ENCODE measurements at places on chromosomes 4 and X.
A peak's percentile ranks its signal among the peaks of the same experiment; 100 is the strongest.

DNA sequence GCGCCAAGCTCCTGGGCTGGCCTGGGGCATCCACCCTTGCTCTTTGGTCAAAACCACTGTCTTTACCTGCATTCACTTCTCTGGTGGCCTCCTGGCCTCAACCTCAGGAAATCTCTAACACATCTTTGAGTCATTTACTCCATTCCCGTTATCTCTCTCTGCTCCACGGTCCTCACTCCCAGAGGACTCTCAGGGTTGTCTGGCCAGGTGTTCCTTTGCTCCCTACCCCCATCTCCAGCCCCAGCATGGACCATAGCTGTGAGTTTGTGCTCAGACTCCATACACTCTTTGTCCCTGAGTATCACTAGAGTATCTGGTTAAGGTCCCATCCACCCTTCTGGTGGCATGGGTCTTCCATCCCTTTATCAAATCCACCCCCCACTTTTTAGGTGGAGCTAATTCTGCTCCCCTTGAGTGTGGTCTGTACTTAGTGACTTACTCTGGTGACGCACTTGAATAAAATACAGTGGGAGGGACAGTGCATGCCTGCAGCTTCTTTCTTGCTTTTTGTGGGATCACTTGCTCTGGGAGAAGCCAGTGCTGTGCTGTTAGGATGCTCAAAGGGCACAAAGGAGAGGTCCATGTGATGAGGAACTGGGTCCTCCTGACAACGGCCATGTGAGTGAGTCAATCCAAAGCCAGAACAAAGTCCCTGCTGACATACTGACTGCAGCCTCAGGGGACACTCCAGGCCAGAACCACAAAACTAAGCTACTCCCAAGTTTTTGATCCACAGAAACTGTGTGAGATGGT, 44.3 kb downstream of the IGFBP7 start:
- no peak for ATAC-seq
- H3K36me3 ChIP-seq: no peaks in the 10 kb centered on the region
- H3K4me1 ChIP-seq: no peaks in the 10 kb centered on the region
- H3K27ac ChIP-seq: no peak overlapping the region

DNA sequence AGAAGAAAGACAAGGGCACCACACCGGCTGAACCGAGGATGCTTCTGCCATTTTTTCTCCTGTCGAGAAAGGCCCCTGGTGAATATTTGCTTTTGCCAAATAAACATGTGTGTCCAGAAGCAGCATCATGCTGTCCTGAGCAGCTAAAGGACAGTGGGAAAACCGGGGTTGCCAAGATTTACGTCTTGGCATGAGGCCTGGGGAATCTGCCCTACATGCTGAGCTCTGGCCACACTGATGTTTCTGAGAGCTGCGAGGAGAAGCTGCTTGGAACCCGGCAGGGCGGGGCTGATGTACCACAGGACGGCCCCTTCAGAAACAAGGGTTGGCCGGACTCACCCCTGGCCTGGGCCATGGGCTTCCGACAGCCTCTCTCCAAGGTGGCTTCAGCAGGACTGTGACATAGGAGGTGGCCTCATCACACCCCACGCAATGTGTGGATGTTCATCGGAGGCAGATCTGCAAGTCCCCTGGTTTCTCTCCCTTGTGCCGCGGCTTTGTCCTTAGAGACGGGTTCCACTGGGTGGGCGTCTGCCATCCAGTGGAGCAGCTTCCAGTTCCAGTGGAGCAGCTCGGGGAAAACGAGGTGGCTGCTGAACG, 42.2 kb upstream of the SORCS2 start:
- H3K4me1 ChIP-seq: no peaks in the 10 kb centered on the region
- no peak overlapping the region for H3K4me3 ChIP-seq
- ATAC-seq: no peak
- H3K27me3 ChIP-seq: peaks cover 17% of the 10 kb centered on the region
- H3K27ac ChIP-seq: no peak overlapping the region

DNA sequence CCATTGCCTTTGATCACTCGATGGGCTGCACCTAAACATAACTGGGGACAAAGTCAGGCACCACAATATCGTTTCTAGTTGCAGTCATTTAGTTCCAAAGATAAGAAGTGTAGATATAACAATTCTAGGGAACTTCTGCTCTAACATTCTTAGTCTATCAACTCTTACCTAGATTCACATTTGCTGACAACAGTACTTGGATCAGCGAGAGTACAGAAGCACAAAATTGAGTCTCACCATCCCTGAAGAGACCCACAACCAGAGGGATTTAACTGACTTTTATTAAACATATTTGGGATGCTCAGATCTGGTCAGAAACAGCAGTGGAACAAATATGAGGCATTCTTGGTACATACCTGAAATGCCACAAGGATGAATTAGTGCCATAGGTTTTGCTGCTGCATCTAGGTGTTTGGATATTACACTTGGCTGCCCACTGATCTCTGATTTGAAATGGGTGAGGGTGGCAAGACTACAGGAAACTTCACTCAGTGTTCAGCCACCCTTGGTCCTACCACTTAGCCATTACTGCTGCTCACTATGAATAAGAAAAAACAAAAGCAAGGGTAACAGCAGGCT, 28.9 kb upstream of the HUWE1 start:
- H3K27ac ChIP-seq: peak overlapping the region; percentile 96
- H3K27me3 ChIP-seq: no peaks in the 10 kb centered on the region

DNA sequence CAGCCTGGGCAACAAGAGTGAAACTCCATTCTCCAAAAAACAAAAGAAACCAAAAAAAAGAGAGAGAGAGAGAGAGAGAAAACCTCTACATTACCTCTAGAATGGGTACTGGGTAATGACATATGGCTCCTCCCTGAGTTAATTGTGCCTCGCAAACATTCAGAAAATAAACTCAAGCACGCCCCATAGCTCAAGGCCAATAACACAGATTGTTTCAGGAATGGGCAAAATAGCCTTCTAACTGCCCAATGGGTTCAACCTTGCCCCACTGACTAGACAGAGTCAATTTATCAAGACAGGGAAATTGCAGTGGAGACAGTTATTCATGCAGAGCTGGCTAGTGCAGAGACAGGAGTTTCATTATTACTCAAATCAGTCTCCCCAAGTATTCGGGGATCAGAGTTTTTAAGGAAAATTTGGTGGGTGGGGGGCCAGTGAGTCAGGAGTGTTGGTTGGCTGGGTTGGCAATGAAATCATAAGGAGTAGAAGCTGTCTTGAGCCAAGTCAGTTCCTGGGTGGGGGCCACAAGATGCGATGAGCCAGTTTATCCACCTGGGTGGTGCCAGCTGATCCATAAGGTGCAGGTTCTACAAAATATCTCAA, 25.1 kb downstream of the NIPAL1 start:
- ATAC-seq: peak; percentile 82
- H3K27me3 ChIP-seq: peaks cover 9% of the 10 kb centered on the region
- peaks cover 1% of the 10 kb centered on the region for H3K36me3 ChIP-seq
- peak overlapping the region; percentile 47 for H3K27ac ChIP-seq
- peaks cover 17% of the 10 kb centered on the region for H3K4me1 ChIP-seq
- peak overlapping the region; percentile 13 for H3K4me3 ChIP-seq

DNA sequence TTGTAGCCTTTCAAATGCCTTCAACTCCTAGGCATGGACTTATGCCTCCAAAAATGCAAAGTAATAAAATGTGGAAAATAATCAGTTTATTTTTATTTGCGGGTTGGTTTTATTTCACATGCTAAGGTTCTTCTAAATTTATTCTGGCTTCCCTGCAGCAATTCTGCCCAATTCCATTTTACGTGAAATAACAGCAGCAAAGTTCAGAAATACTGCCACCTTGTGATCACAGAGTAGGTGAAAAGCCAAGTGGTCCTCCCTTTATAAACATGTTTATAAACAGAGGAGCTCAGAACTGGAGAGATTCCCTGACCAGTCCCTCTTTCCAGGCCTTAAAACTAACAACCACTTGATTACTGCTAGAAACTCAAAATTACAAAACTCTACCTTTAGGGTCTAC, 14.7 kb upstream of the DCHS2 start:
- H3K27ac ChIP-seq: no peak overlapping the region
- H3K4me1 ChIP-seq: no peaks in the 10 kb centered on the region
- H3K4me3 ChIP-seq: no peak overlapping the region
- H3K36me3 ChIP-seq: no peaks in the 10 kb centered on the region
- H3K27me3 ChIP-seq: peaks cover 37% of the 10 kb centered on the region
- no peak for ATAC-seq

DNA sequence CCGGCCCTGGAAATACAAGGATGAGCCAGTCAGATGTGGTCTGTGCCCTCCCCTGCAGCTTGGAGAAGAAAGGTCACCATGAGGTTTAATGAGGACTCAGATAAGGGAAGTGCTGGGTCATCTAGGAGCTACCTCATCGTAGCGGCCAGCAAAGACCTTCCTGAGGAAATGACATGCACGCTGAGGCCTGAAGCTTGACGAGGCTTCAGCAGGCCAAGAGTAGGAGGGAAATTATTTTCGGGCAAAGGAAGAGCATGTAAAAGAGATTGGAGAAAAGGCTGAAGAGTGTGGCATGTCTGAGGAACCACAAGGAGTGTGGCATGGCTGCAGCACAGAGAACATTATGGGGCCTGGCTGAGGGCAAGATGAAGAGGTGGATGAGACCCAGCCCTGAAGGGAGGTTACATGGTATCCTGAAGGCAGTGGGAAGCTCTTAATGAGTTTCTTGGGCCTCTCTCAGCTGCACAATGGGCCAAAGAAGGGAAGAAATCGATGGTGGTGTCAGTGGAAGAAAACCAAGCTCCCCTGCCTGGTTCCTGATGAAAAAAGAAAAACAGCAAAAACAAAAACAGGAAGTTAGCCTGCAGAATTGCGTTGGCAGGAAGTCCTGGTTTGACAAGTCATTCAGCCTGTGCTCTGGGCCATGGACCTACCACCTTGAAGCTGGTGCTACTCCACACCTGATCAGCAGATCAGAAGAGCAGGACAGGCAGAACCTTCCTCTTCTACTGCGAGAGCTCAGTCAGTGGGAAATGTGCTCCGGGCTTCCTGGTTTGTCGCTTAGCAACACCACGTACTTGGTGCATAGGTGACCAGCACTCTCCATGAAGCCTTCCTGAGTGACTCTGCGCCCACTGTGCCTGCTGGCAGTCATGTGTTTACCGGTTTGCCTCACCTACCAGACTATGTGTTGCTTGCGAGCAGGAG, 134.5 kb upstream of the KLF3 start:
- H3K4me1 ChIP-seq: peaks cover 10% of the 10 kb centered on the region
- H3K4me3 ChIP-seq: peak overlapping the region; percentile 71
- peak; percentile 97 for ATAC-seq
- H3K27ac ChIP-seq: peak overlapping the region; percentile 93
- H3K36me3 ChIP-seq: no peaks in the 10 kb centered on the region

DNA sequence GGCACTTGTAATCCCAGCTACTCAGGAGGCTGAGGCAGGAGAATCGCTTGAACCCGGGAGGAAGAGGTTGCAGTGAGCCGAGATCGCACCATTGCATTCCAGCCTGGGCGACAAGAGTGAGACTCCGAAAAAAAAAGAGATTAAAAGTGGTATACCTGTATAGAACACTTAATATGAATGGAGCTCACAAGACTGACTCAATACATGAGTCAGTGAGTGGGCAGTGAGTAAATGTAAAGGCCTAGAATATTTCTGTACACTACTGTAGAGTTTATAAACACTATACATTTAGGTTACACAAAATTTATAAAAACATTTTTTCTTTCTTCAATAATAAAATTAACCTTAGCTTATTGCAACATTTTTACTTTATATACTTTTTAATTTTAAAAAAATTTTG, 93.8 kb downstream of the CENPC start:
- no peak overlapping the region for H3K27ac ChIP-seq
- H3K4me1 ChIP-seq: no peaks in the 10 kb centered on the region
- H3K4me3 ChIP-seq: no peak overlapping the region
- H3K36me3 ChIP-seq: peaks cover 51% of the 10 kb centered on the region
- H3K27me3 ChIP-seq: no peaks in the 10 kb centered on the region

GRCh38 chrX:27751976-27752375, 55.8 kb upstream of the MAGEB10 start:
- no peak for ATAC-seq
- no peaks in the 10 kb centered on the region for H3K4me1 ChIP-seq
- no peak overlapping the region for H3K27ac ChIP-seq
- H3K4me3 ChIP-seq: no peak overlapping the region

DNA sequence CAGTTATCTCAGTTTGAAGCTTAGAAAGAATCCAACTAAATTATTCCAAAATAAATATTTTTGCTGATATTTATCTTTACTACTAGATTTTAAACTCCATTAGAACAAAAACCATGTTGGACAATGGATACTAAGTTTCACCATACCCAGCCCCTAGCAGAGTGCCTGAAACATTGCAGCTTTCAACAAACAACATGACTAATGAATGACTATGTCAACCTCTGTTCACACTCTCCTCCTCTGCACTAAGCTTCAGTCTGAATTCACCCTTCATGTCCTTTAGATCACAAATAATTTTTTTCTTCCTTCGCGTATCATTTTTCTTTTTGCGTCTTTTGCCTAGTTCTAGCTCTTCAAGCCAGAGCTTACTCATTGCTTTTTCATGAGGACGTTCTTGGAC, 315.2 kb downstream of the PCDH10 start:
- no peak for ATAC-seq
- H3K27me3 ChIP-seq: no peaks in the 10 kb centered on the region
- H3K4me1 ChIP-seq: no peaks in the 10 kb centered on the region
- no peak overlapping the region for H3K4me3 ChIP-seq

DNA sequence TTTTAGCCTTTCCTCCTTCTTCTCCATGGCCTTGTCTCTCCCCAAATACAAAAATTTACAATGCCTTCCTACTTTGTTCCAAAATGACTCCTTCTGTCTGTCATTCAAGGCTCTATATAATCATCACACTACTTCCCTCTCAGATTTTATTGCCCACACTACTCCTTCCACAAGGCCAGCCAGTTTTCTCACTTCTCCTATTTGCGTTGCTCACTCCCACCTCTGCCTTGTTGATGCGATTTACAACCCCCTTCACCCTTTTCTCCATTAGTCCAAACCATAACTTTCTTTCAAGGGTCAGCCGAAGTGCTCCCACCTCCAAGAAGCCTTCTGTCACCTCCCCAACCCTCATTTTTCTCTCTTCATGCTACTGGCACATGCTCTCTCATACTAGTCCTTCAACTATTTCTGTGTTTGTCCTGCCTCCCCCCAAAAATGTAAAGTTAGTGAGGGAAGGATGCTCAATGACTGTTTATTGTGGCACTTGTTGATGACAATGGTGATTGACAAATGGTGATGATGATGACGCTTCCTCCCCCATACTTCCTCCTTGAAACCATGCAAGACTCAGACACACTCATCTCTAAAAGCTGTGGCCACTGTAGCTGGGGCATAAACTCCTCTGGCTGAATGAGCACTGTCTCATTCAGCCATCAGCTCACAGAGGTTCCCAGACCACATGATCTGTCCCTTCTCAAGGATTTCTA, 2.7 kb upstream of the XKRX start:
- peak overlapping the region; percentile 84 for H3K27ac ChIP-seq
- peak overlapping the region; percentile 52 for H3K4me3 ChIP-seq
- peaks cover 5% of the 10 kb centered on the region for H3K4me1 ChIP-seq
- no peaks in the 10 kb centered on the region for H3K36me3 ChIP-seq
- H3K27me3 ChIP-seq: no peaks in the 10 kb centered on the region
- ATAC-seq: peak; percentile 91

- no peaks in the 10 kb centered on the region for H3K4me1 ChIP-seq
- H3K27ac ChIP-seq: no peak overlapping the region
- no peak overlapping the region for H3K4me3 ChIP-seq
- no peak for ATAC-seq
- H3K27me3 ChIP-seq: no peaks in the 10 kb centered on the region
Measured at GRCh38 chrX:8245411-8245810, 74.3 kb upstream of the VCX2 start.

All from activated T-helper 17 cell treated with anti-CD3 and anti-CD28 coated beads, Interleukin-2, amount 50 U/mL, for 72 hours (primary cell).